Cardiac muscle cell (in vitro differentiated cells and primary cell): ENCODE measurements at places on chromosomes 7 and 10. TPM values are rescaled to one million over a fixed set of nuclear protein-coding genes. Genes with fewer than 3 reads are reported as not detected.
A peak's percentile ranks its signal among the peaks of the same experiment; 100 is the strongest.

- H3K27me3 ChIP-seq = no peaks in the 10 kb centered on the region
- H3K36me3 ChIP-seq = no peaks in the 10 kb centered on the region
- no peak for DNase-seq
- no peak overlapping the region for H3K4me3 ChIP-seq
- no peak overlapping the region for H3K27ac ChIP-seq
Observed at GRCh38 chr7:87926581-87927461, 7.2 kb upstream of the ADAM22 start.

GRCh38 chr7:157830331-157830730 lies 493.5 kb downstream of the DNAJB6 start:
- H3K36me3 ChIP-seq = no peaks in the 10 kb centered on the region
- H3K4me3 ChIP-seq = no peak overlapping the region
- H3K4me1 ChIP-seq = no peaks in the 10 kb centered on the region
- H3K27me3 ChIP-seq = no peaks in the 10 kb centered on the region
- H3K27ac ChIP-seq = no peak overlapping the region
- no peak for DNase-seq

- no peaks in the 10 kb centered on the region for H3K4me1 ChIP-seq
- H3K4me3 ChIP-seq = no peak overlapping the region
- H3K27ac ChIP-seq = no peak overlapping the region
Observed at GRCh38 chr10:16470747-16471146, 33.9 kb downstream of the PTER start.

- H3K36me3 ChIP-seq = no peaks in the 10 kb centered on the region
- no peaks in the 10 kb centered on the region for H3K27me3 ChIP-seq
- no peak overlapping the region for H3K27ac ChIP-seq
- no peak overlapping the region for H3K4me3 ChIP-seq
Observed at GRCh38 chr7:23226844-23227450, 19.6 kb upstream of the GPNMB start.

- no peak overlapping the region for H3K4me3 ChIP-seq
- no peak overlapping the region for H3K27ac ChIP-seq
- no peak for DNase-seq
- no peaks in the 10 kb centered on the region for H3K27me3 ChIP-seq
Observed at GRCh38 chr10:126716366-126716765, 45.9 kb upstream of the C10orf90 start.

GRCh38 chr10:78657163-78657861 lies 411.5 kb upstream of the ZMIZ1 start:
- peaks cover 13% of the 10 kb centered on the region for H3K4me1 ChIP-seq
- H3K4me3 ChIP-seq = no peak overlapping the region
- H3K27ac ChIP-seq = peak overlapping the region; percentile 50
- DNase-seq = peak; percentile 79
- H3K36me3 ChIP-seq = no peaks in the 10 kb centered on the region
- H3K27me3 ChIP-seq = no peaks in the 10 kb centered on the region

- no peaks in the 10 kb centered on the region for H3K27me3 ChIP-seq
- H3K4me1 ChIP-seq = no peaks in the 10 kb centered on the region
- H3K36me3 ChIP-seq = no peaks in the 10 kb centered on the region
- DNase-seq = no peak
Observed at GRCh38 chr10:49649936-49650723, 29.3 kb upstream of the C10orf53 start.

- H3K36me3 ChIP-seq = no peaks in the 10 kb centered on the region
- H3K27ac ChIP-seq = no peak overlapping the region
- no peak for DNase-seq
- H3K4me3 ChIP-seq = no peak overlapping the region
- H3K27me3 ChIP-seq = no peaks in the 10 kb centered on the region
Observed at GRCh38 chr10:23408330-23408976, 30.4 kb upstream of the OTUD1 start.

DNA sequence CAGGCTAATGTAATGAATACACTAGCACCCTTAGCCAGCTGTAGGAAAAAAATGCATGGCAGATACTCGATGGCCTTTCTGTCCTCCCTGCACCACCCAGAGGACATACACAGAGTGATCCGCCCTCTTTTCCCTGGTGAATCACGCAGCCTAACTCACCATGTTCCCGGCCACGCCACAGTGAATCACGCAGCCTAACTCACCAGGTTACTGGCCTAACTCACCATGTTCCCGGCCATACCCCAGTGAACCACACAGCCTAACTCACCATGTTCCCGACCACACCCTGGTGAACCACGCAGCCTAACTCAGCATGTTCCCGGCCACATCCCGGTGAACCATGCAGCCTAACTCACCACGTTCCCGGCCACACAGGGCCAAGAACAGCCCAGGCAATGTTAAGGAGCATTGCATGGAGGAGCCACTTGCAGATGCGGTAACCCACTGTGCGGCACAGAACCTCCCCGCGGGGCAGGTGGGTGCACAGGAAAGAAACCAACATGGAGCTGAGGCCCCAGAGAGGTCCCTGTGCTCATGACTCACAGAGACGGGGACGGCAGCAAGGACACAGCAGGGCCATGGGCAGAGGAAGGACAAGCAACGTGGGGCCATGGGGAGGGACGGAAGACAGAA lies 508.5 kb downstream of the DNAJB6 start:
- DNase-seq = no peak
- no peak overlapping the region for H3K4me3 ChIP-seq
- H3K27ac ChIP-seq = no peak overlapping the region
- no peaks in the 10 kb centered on the region for H3K4me1 ChIP-seq

- no peak overlapping the region for H3K4me3 ChIP-seq
- no peak overlapping the region for H3K27ac ChIP-seq
- DNase-seq = no peak
- H3K4me1 ChIP-seq = no peaks in the 10 kb centered on the region
- no peaks in the 10 kb centered on the region for H3K36me3 ChIP-seq
Observed at GRCh38 chr10:97887399-97887798, 37.8 kb downstream of the GOLGA7B start.

DNA sequence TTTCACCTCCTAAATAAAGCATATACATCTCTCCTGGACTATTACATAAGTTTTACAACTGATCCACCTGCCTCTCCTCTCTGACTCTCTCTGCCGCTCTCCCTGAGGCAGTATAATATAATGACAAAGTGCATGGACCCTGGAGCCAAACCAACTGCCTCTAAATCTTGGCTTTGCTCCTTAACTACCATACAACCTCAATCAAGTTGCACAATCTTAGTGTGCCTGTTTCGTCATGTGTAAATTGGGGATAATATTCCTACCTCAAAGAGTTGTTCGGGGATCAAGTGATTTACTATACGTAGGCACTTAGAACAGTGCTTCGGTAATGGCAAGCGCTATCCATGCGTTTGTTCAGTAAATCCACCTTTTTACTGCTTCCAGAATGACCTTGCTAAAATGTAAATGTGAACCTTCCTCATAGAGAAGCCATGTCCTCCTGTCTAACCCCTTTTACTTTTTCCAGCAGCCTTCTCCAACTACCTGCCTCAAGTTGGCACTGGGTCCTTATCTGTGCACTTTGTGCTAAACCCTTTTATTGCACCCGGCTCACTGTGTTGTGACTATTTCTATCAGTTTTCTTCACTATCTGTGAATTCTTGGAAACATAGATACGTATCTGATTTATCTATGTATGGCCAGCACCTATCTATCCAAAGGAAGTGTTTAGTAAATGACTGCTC lies 30.6 kb upstream of the DLD start:
- DNase-seq = no peak
- no peak overlapping the region for H3K4me3 ChIP-seq
- no peaks in the 10 kb centered on the region for H3K36me3 ChIP-seq
- peaks cover 7% of the 10 kb centered on the region for H3K27me3 ChIP-seq
- H3K4me1 ChIP-seq = no peaks in the 10 kb centered on the region
- H3K27ac ChIP-seq = no peak overlapping the region

- no peak overlapping the region for H3K27ac ChIP-seq
- DNase-seq = no peak
Observed at GRCh38 chr10:89171996-89172395, 35.1 kb downstream of the CH25H start.

GRCh38 chr10:76711222-76711997 lies 926.2 kb downstream of the KCNMA1 start:
- H3K27ac ChIP-seq = no peak overlapping the region
- H3K4me3 ChIP-seq = no peak overlapping the region
- H3K36me3 ChIP-seq = no peaks in the 10 kb centered on the region
- H3K4me1 ChIP-seq = peaks cover 5% of the 10 kb centered on the region

DNA sequence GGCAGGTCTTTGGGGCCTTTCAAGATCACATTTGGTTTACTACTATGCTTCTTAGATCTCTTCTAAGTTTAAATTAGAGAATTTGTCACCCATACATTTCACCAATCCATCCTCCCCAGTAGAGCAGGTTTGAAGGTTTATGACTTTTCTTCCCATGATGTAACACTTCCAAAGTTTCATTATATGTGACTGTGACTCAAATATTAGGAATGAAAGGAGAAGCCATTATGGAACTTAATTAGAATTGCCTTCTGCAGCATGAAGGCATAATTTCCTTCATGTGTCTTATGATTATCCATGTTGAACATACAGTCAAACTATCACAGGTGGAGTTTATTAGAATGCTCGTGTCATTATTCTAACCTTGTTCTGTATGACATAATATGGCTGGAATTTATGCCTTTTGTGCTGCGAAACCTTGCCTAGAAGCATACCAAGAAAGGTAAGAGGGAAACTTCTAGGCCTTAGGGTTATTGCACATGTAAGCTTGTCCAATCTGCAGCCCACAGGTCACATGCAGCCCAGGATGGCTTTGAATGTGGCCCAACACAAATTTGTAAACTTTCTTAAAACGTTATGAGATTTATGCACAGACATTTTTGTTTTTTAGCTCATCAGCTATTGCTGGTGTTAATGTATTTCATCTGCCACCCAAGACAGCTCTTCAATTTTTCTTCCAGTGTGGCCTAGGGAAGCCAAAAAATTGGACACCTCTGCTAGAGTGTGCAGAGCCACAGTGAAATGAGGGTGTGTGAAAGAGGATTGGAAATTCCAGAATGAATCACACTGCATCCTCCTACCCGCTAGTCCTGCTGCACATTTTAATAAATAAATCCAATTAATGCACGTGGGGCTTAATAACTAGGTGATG lies 133.6 kb downstream of the TMEM26 start:
- no peaks in the 10 kb centered on the region for H3K4me1 ChIP-seq
- no peak overlapping the region for H3K4me3 ChIP-seq
- H3K27me3 ChIP-seq = no peaks in the 10 kb centered on the region

GRCh38 chr7:108146070-108146842 lies 16.1 kb upstream of the LAMB4 start:
- peak overlapping the region; percentile 19 for H3K4me3 ChIP-seq
- H3K27me3 ChIP-seq = no peaks in the 10 kb centered on the region
- H3K36me3 ChIP-seq = no peaks in the 10 kb centered on the region
- no peak overlapping the region for H3K27ac ChIP-seq
- DNase-seq = peak; percentile 91

GRCh38 chr10:34931216-34931615 lies 116.1 kb upstream of the PARD3 start:
- H3K27me3 ChIP-seq = no peaks in the 10 kb centered on the region
- H3K4me3 ChIP-seq = no peak overlapping the region
- no peaks in the 10 kb centered on the region for H3K4me1 ChIP-seq
- no peak overlapping the region for H3K27ac ChIP-seq
- no peak for DNase-seq
- no peaks in the 10 kb centered on the region for H3K36me3 ChIP-seq

DNA sequence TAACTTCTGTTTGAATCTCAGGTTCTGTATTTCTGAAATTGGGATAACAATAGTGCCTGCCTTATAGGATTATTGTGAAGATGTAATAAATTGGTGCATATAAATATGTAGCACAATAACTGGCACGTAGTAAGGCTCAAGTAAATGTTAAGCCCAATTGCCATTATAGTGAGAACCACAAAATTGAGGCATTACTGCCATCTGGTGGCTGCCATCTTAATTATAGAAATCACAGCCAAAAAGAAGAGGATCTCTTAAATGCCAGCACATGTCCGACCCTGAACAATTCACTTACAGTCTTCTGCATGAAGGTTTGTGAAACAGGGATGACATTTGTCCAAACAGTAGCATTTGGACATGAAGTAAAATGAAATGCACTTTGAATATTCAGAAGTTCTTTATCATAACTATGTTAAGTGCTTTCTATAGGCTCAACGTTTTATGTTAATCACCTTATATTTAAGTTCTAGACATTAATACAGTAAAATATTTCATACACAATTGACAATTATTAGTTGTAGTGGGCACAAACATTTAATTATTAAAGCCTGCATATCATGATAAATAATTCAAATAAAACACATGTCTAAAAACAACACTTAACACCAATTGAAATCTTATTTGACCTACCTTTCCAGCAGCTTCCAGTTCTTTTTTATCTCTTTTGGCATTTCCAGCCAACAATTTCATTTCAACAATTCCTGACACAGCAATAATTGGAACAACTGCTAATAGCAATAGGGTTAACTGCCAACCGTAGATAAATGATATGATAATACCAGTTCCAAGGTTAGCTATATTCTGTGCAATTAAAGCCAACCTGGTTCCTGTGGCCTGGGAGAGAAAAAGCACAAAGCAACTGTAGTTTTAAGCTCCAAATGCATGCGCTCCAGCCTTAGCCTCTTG lies 58.5 kb downstream of the ABCB4 start:
- H3K4me3 ChIP-seq = no peak overlapping the region
- DNase-seq = peak; percentile 76
- no peaks in the 10 kb centered on the region for H3K4me1 ChIP-seq
- no peaks in the 10 kb centered on the region for H3K36me3 ChIP-seq
- H3K27ac ChIP-seq = no peak overlapping the region

DNA sequence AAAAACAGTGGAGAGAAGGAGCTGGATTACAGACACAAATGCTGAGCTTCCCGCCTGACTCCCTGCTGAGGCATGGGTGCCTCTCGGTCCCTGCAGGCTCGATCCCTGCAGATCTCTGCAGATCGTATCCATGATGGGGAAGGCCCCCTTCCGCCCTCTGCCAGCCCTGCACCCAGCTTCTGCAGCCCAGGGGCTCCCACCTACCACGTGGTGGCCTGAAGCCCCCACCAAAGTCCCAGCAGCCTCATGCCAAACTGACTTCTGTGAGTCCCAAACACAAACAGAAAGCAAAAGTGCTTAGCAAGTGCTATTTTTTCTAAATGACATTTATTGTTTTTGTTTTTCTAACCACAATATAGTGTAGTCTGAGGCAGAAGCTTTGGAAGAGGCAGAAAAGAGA lies 127.1 kb upstream of the CHST15 start:
- H3K36me3 ChIP-seq = no peaks in the 10 kb centered on the region
- DNase-seq = no peak

SLC29A4 gene
- total RNA-seq = 19.5 and 28.3 TPM in 2 replicates

VAX1 gene
- not detected in 2 replicates for total RNA-seq

CLRN3 gene
- total RNA-seq = not detected in 2 replicates
